ENCODE measurements at places on chromosomes 3 and 15.
A peak's percentile ranks its signal among the peaks of the same experiment; 100 is the strongest.

GRCh38 chr15:38522922-38523321 is 41.7 kb downstream of the RASGRP1 start:
- DNase-seq = no peak

DNA sequence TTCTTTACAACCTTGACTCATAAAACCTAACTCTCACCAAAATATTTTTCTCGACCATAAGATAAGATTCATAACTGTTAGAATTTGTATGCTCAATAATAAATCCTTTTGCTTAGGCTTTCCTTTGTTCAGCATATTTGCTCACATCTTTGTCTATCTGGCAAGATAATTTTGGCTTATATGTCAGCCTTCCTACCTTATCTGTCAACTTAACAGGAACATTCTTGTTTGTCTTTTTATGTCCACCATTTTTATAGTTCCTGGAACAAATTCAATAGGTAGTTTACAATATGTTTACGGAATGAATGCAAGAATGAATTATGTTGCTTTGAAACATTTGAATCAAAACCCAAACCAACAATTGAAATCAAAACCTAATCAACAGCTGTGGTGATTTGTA is 41.0 kb upstream of the P2RY1 start:
- no peak for DNase-seq

- DNase-seq = peak; percentile 84
These were observed 2.5 kb downstream of the CLDN11 start for GRCh38 chr3:170421111-170421641.

DNA sequence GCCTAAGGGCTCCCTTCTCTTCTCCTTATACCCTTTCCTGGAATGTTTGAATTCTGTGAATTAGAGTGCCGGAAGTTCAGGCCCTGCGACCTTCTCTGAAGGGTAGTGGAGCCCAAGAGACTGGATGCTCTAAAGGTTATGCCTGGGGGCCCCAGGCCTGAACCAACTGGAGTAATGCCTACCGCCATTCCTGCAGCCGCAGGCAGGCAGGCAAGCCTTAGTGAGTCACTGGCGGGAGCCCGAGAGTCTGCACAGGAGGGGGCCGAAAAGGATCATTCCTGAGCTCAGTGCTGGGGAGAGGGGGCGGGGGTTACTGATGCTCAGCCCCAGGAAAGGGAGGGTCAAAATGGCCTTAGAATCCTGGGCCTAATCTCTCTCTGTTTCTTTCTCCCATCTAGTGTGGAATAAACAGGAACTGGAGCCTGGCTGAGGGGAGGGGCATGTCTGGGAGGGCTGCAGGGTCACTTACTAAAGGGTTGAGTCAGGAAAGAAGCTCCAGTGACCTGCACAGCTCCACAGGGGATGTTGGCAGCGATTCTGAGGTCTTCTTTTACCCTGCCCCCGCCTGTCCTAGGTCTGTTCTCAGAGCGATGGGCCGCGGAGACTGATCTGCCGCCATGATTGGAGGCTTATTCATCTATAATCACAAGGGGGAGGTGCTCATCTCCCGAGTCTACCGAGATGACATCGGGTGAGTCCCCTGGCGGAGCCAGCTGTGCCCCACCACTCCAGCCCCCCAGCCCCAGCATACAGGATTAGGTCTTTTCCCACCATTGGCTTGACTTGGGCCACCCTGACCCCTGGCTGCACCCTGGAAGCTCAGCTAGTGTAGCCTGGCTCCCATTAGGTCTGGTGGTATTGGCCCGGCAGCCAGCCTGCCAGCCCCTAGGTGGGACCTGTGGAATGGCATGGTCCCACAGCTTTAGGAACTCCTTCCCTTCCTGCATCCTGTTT is 2.0 kb downstream of the AP2M1 start:
- peak; percentile 40 for DNase-seq

DNA sequence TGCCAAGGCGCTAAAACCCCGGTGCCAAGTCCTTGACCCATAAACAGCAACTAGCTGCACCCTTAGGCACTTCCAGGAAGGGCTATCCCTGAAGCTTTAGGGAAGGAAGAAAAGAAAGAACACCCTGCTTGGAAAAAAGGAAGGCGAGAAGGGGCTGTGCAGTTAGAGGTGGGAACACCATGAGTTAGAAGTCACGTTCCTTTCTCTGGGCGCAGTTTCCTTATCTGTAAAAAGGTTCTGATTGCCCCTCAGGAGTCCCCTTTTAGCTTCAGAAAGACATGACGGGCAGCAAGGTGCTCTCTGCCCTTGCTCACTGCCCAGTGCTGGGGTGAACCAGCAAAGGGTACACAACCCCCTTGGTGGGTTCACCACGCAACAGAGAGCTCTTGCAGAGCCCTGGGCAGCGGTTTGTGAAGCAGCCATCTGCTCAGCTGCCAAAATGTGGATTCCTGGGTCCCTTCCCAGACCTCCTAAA is 798 bp downstream of the GCHFR start:
- DNase-seq = no peak

DNA sequence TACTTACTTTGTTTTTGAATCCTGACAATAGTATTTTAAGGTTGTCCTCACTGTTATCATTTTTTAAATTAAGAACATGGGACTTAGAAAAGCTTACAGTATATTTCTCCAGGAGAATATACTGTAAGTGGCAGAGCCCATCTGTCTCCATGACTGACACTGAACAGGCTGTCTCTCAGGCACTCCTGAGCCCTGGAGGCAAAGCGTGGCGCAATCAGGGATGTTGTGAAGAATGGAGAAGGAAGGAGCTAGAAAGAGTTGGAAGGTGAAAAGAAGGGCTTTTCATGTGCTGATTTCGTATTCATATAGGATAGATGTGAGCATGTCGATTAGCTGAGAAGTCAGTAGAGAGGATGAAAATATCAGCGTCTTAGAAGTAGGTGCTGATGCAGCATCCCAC is 41.5 kb downstream of the FGF12 start:
- DNase-seq = no peak

- no peak for DNase-seq
These were observed 4.1 kb downstream of the LOXL1 start for GRCh38 chr15:73930371-73930770.

DNA sequence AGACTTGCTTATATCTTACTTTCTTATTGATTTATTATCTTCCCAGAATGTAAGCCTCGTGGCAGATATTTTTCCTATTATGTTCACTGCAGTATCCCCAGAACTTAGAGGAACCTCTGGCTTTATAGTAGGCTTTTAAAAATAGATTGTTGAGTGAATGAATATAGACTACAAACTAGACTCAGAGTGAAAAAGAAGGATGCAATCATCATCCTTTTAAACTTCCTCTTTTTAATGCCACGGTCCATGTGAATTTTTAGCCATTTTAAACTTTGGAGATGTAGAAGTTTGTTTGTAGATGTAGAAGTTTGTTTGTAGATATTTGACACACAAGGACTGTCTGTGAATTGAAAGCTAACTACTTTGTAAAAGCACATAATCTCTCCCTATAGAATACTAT is 7.2 kb upstream of the P2RY12 start:
- no peak for DNase-seq

DNA sequence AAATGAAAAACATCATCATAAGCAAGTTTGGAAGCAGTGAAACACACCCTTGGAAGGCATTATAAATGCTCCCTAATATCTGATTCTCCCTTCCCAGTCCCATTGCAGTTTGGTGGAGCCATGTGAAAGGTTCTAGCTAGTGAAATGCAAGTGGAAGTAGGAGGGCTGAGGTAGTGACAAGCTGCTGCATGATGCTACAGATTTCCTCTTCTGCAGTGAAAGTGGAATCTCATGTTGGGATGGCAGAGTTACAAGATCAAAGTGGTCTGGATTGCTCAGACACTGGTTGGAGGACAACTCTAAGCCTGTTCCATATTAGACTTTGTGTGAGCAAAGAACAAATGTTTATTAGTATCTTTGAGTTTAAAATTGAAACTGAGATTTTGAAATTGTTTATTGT is 3.3 kb upstream of the PDCD6IP start:
- no peak for DNase-seq

GRCh38 chr3:128367761-128368160 is 98.9 kb downstream of the DNAJB8 start:
- no peak for DNase-seq

DNA sequence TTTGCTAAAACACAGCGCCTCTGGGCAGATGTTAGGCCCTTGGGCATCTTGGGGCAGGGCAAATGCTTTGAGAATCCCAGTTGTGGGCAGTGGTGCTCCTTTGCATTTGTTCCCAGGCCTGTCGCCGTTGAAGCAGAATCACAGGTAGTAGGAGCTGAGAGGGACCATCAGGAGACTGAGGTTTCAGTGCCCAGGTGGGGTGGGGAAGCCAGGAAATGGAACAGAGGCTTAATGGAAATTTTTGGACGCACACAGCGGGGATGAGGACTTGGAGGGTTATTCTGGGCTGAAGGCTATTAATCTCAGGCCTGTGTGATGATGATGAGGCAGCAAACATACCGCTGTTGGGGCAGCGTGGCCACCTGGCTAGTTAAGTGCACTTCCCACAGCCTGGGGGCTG is 99.5 kb downstream of the SV2B start:
- DNase-seq = no peak

- DNase-seq = no peak
These were observed 3.9 kb downstream of the MKRN3 start for GRCh38 chr15:23569151-23569925.

GRCh38 chr3:38968891-38969290 is 82.9 kb downstream of the SCN11A start:
- DNase-seq = no peak

- no peak for DNase-seq
These were observed 325.9 kb downstream of the MECOM start for GRCh38 chr3:169337500-169338078.

DNA sequence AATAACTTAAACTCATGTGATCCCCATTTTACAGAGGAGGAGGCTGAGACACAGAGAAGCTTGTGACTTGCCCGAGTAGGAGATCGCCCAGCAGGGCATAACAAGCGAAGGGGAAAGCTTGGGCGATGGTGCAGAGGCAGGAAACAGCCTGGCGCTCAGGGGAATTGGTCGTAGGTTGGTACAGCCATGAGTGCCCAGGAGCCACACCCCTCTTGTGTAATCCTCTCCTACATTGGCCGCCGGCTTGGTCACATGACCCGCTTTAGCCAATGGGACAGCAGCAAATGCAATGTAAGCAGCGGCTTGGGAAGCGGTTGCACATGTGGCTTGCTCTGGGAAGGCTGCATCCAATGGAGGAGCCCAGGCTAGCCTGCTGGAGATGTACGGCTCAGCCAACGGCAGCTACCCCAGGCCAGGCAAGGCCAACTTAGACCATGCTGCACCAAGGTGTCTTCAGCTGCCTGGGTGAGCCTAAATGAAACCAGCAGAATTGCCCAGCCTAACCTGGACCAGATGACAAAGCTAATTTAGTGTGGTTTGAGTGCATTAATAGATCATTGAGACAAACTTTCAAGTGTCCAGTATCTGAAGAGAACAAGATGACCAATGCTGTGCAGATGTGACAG is 50.3 kb upstream of the SLC6A6 start:
- no peak for DNase-seq

DNA sequence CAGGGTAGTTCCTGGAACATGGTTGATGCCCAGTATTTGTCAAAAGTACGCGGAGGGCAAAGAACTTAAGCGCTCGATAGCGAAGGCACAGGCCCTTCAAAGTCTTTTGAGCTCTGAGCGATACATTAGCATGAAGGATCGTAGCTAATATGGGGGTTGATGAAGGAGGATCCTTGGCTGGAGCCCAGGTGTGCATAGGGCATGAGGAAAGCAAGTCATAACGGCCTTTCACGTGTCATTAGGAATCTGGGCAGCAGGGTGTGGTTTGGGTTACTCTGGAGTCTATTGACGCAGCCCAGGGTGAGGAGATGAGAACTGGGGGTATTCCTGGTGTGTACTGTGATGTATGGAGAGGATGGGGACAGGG is 31.7 kb downstream of the SPINK8 start:
- DNase-seq = peak; percentile 12

DNA sequence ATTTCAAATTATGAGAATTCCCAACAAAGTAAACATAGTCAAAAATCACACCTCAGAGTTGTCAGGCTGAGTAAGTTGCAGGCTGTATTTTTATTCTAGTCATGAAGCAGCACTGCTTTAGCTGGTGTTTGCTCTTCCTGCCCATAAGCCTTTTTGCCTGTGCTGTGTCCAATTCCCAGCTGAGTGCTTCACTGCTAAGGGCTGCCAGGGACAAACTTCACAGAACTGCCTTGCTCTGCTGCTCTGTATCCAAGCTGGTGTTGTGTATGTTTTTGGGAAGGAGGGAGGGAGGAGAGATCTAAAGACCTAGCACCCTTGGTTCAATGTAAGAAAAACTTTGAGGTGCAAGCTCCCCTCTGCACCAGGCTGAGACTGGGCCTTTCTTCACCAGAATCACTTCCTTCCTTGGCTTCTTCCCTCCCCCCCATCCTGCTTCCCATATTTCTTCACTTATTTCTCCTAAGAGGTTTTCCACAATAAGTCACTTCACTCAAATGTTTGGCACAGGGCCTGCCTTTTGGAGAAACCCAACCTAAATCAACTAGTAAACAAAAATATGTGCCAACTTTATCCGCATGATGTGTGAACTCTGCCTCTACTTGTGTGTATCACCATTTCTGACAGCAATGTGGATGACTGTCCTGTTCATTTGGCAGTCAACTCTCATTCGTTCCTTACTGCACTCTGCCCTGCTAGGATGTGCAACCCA is 156.1 kb downstream of the TBL1XR1 start:
- DNase-seq = peak; percentile 54

DNA sequence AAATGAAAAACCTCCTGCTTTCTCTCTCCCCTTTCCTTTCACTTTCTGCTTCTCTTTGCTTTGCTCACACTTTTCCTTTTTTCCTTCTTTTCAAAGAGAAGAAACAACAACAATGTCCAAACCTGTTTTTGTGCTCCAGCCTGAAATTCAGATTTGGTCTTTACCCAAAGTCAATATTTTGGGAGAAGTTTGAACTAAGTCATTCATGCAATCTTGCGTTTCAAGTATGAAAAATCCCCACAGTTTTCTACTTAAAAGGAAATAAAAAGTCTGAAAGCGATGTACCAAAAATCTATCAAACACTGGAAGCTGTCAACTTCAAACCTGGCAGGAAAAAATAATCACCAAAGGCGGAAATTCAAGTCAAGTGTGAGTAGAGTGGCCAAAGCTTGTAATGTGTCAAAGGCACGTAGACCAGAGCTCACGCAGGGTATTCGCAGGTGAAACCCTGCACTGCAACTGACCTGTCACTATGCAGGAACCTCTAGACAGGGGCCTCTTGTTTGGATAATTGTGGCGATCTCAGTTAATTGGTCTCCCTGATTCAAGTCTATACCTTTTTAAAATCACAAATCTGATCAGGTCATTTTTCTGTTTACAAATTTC is 118.8 kb upstream of the GALNT15 start:
- no peak for DNase-seq

DNA sequence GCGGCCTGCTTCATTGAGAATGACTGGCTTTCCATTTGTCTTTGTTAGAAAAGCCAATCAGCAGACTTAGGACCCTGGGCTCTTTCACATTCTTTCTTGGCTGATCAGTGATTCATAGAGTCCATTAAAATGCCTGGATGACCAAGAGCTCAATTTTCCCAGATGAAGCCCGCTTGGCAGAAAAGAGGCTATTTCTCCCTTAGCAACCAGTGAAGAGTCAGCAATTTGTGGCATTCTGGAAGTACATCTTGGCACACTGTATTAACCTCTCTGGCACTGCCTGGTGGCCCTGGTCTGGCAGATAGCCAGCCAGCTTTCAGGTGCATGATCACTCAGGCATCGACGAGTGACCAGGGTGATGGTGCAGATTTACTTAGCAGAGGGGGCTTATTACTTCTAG is 145.7 kb upstream of the PLAAT1 start:
- DNase-seq = no peak
